NCI-H69 (cell line): ENCODE measurements at places on chromosomes 4 and X.

DNA sequence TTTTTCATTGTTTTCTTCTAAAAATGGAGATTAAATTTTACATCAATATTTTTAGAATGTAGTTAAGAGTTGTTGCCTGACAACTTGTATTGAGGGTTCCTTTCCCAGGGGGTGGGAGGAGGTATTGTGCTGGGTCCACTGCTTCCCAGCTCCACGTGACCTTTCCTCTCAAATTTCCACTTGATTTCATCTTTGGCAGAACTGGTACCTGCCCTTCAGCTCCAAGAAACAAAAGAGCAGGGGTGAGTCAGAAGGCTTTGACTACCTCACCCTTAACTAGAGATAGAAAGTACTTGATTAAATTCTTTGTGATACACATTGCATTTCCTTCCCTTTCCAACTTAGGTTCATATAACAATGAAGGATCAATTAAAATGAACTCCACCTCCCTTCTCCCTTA lies 19.7 kb downstream of the TRIM2 start:
- peak; percentile 59 for DNase-seq

DNA sequence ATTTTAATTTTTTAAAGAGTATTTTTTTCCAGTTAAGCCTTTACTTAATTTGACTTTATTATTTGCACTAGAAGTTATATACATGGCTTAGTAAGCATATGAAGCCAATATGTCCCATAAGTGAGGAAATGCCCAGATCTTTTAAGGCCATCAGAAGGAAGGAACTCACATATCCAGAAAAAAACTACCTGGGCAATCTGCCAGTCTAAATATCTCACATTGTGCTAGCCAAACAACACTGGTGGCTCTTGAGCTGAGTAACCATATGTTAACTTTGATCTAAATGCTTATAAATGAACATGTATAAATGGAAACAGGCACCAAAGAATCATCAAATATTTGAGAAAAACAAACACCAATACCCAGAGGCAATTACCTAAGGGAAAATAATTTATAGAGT lies 138.6 kb upstream of the APOOL start:
- peak; percentile 80 for DNase-seq

GRCh38 chr4:124189545-124189944 lies 523.0 kb downstream of the ANKRD50 start:
- DNase-seq: no peak

GRCh38 chr4:59240011-59240410 lies 1960.1 kb upstream of the ADGRL3 start:
- DNase-seq: peak; percentile 58

DNA sequence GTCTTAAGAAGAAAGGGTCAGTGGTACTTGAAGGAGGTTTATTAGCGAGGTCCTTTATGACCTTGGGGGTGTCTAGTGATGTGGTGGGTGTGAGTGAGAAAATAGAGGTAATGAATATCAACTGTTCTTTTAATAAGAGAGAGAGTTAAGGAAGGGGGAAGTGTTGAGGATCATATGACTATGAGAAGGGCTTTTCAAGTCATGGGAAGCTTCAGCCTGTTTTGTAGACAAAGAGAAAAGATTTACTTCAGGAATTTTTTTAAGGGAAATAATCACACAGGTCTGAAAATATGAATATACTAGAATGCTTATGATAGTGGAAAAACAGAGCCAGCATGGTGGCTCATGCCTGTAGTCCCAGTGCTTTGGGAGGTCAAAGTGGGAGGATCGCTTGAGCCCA lies 41.3 kb upstream of the MTMR1 start:
- no peak for DNase-seq

GRCh38 chrX:93259029-93259428 lies 414.3 kb downstream of the NAP1L3 start:
- no peak for DNase-seq

- DNase-seq: no peak
Observed at GRCh38 chrX:19849464-19850080, 37.8 kb downstream of the SH3KBP1 start.

DNA sequence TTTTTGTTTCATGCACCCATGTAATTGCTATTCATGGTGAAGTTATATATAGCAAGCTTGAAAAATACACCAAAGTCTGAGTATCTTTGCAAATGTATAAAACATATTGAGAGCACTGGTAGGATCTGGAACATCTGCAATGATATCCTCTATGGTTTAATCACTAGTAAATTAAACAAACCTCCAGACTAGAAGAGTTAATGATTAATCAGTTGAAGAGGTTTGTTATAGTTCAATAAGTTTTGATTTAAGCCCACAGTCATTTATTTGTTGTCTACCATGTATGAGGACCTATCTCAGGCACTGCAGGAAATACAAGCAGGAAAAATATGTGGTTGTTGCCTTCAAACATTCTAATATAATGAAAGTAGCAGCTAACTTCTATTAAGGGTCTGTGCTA lies 16.5 kb downstream of the CYBB start:
- DNase-seq: no peak

DNA sequence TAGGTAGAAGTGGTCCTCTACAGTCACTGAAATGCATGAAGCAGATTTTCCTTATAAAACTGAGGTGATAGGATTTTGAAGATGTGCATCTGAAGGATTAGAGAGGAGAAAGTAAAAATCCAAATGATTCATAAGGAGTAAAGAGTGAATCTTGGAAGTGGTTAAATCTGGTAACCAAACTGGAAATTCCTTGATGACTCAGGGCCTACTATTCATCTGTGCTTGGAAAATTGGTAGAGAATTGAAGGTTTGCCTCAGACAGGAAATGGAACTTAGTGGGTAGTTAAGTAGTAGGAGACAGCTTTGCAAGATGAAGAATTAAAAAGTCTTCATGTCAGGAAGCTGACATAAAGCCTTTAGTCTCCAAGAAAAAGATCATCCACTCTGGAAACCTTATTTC lies 368.9 kb upstream of the CTSO start:
- no peak for DNase-seq

- DNase-seq: no peak
Observed at GRCh38 chr4:48139691-48140090, 5.6 kb upstream of the TXK start.

- peak; percentile 7 for DNase-seq
Observed at GRCh38 chrX:30504309-30504708, 73.3 kb downstream of the TASL start.

- no peak for DNase-seq
Observed at GRCh38 chr4:153976954-153977353, 188.1 kb upstream of the SFRP2 start.

DNA sequence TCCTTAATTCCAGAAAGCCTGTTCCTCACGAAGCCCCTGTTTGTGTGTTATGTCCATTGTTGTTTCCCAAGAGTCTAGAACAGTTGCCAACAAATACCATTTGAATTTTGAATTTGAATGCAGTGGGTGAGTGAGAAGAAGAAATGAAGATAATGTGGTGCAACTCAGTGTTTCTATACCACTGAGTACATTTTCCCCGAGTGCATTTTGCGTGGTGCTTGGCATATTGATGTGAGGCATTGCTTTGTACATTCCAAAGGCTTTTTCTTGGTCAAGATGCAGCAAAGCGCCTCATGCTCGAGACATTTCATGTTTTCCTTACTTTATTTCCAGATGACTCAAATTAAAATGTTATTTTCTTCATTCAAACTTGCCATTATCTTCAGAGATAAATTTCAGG lies 253.1 kb upstream of the RPS6KA3 start:
- no peak for DNase-seq

- peak; percentile 36 for DNase-seq
Observed at GRCh38 chr4:167622481-167623240, 388.4 kb upstream of the SPOCK3 start.

GRCh38 chrX:45781901-45782553 lies 581.4 kb upstream of the DIPK2B start:
- DNase-seq: peak; percentile 76

DNA sequence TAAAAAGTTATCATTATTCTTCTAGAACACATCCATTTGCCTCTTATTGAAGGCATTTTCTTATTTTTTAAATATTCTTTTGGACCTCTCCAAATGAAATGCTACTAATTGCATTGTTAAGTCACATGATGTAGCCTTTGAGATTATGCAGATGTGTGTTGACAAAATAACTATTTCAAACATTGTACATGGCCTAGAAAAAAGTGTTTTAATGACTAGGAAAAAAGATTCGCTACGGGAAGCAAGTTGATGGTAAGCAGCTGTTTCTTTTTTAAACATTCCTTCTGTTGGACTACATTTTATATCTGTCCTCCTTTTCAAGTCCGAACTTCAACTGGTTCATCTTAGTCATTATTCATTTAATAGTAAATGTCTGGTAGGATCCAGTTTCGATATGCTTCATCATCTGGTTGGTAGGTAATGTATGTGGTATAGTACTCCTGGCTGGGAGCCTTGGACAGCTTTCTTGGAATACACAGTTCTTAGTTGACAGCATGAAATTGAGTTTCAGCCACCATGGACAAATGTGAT lies 34.3 kb upstream of the GUCY1A1 start:
- DNase-seq: no peak

DNA sequence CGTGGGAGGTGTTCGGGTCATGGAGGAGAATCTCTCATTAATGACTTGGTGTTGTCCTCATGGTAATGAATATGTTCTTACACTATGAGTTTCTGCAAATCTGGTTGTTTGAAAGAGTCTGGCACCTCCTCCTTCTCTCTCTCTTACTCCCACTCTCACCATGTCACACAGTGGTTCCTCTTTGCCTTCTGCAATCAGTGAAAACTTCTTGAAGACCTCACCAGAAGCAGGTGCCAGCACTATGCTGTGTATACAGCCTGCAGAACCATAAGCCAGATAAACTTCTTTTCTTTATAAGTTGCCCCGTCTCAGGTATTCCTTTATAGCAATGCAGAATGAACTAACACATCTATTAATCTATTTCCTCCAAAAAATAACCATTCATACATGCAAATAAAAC lies 275.0 kb downstream of the ANTXR2 start:
- DNase-seq: no peak

- DNase-seq: no peak
Observed at GRCh38 chr4:86058621-86059020, 301.2 kb downstream of the MAPK10 start.

DNA sequence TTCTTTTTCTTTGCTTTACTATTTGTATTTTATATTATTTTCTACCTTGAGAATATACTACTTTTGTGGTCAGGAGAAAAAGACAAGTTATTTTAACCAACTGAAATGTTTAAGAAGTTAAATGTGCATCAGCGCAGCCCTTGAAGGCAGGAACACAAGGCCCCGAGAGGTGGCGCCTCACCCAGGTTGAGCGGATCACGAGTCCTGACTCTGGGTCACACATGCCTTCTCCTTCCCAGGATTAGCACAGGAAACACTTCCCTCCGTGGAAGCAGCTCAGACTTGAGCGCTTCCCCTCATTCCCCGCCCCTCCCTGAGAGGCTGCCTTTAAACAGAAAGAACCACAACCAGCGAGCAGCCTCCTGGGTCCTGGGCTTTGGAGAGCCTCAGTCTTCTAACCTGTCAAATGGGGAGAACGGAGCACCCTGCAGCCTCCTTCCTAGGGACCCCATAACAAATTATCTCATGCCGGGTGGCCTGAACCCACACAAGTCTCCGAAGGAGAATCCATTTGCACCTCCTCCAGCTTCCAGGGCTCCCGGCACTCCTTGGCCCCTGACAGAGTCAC lies 217.6 kb downstream of the AFAP1 start:
- peak; percentile 4 for DNase-seq

DNA sequence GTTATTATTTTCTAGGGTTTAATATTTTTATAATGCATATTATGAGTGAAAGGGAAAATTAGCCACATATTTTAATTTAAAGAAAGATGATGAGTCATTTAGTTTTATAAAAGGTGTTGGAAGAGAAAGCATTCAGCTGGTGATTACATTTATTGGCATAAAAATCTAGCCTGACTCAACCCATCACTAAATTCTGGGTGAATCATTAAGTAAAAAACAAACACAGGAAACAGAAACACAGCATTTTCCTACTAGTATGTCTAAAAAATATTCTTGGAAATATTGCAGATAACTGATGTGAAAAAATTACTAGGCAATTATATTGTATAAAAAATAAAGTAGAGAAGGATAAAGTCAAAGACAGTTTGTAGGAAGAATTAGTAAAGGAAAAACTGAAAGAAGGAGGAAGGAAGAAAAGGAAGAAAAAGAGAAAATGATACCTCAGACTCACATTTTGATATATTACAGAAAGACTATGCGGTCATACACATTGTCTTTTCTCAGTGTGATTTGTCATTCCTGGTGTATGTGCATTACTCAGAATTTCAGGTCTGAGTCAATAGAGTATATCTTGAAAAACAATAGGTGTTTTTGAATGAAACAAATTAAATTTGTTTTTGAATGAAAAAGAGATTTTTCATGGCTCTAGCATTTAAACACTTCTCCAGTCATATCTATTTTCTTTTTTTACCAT lies 48.0 kb upstream of the SPOCK3 start:
- DNase-seq: no peak

GRCh38 chr4:184583738-184584502 lies 65.3 kb downstream of the CASP3 start:
- no peak for DNase-seq

GRCh38 chrX:39473812-39474211 lies 623.9 kb downstream of the BCOR start:
- DNase-seq: no peak

DNA sequence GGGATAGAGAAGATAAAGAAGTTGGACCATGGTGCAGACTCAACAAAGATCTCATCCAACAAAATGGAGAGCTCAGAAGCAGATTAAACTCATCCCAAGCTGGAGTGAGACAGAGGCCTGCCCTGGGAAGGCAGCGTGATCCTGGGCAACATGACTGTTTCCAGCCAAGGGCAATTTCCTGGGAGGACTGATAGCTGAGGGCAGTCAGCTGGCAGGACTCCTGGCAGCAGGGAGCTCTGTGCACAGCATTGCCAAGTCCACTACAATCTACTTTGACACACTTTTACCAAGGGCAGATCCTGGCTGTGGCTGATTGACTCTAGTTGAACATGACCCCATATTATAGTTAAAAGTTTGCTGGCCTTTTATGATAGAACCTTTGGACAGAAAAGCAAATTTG lies 357.3 kb upstream of the RASGEF1B start:
- DNase-seq: peak; percentile 5

DNA sequence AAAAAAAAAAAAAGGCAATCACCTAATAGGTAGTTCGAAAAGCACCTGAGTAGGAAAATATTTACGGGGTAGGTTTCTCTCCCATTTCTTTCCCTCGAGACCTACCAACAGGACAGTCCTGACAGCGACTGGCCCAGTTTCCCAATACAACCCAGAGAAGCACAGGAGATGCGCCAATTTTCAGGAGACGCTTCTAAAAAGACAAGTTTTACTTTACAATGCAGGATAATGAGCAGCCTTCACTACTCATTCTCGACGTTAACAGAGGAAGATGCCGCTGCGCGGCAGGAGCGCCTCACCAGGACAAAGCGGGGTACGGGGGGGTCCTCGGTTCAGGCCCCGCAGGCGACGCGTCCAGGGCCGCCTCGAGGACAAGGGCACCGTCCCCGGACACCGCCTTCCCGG lies 708 bp downstream of the BCLAF3 start:
- DNase-seq: peak; percentile 32

- peak; percentile 42 for DNase-seq
Observed at GRCh38 chr4:77308843-77309242, 151.8 kb downstream of the CCNG2 start.

GRCh38 chr4:101171747-101172146 lies 175.6 kb downstream of the PPP3CA start:
- no peak for DNase-seq

DNA sequence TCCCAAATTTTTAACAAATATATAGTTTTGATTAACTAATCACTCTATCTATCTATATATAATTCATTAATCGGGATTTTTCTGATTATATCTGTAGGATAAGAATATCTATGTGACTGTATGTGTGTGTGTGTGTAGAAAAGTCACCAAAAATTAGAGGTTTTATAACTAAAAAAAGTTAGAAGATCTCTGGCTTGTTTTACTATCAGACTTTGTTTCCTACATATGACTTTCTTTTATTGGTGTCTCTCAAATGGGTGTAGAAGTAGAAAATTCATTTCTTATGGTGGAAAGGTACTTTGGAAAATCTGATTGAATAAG lies 26.7 kb upstream of the TMPRSS11D start:
- DNase-seq: no peak
